ENCODE measurements at places on chromosomes 13 and 19.

- no peak for DNase-seq
Observed at GRCh38 chr13:29497137-29497654, 98.3 kb downstream of the SLC7A1 start.

- no peak for DNase-seq
Observed at GRCh38 chr13:45838171-45838745, 13.3 kb downstream of the SIAH3 start.

DNA sequence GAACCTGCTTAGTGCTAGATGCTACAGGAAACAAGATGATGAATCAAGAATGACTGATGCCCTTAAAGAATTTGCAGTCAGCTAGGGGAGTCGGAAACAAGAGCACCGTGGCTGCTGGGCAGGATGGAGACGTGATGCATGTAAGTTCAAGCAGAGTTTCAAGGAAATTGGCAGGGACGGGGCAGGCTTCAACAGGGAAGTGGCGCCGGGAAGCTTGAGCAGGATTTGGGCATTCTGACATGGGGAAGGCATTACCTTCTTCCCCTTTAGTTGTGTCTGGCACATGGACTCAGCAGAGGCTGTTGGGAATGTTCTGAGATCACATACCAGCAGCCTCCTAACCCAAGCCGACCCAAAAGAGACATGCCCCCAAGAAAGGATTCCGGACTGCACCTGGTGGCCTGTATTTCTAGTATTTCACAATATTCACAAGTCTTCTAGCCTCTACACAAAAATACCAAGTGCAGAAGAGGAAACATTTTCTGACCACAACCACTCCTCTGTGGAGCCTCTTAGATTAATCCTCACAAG lies 138.2 kb downstream of the CRYL1 start:
- no peak for DNase-seq

- DNase-seq: no peak
Observed at GRCh38 chr13:98586400-98587345, 9.8 kb upstream of the STK24 start.

- no peak for DNase-seq
Observed at GRCh38 chr19:5228932-5229777, 111.5 kb downstream of the PTPRS start.

DNA sequence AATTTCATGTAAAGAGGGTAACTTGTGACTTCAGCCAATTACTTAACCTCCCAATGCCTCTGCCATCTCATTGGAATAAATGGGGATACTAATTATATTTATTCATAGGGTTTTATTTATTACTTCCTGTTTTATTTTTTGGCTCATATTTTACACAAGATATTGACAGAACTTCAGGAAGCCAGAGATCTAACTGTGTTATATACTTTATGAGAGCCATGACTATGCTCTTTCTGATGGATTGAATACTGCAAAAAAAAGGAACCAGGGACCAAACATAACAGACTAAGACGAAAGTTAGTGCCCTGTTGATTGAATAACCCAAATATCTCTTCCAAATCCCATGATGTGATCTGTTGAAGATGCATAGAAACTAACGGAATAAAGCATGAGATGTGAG lies 243.3 kb upstream of the STARD13 start:
- DNase-seq: no peak

GRCh38 chr19:8481616-8482015 lies 20.8 kb downstream of the PRAM1 start:
- no peak for DNase-seq

All from activated naive CD4-positive, alpha-beta T cell treated with anti-CD3 and anti-CD28 coated beads, Interleukin-2, amount 50 U/mL, for 72 hours (primary cell).